ENCODE measurements at places on chromosomes 5 and 9. TPM values are rescaled to one million over a fixed set of nuclear protein-coding genes. Genes with fewer than 3 reads are reported as not detected.

The C5orf58 gene
- polyA plus RNA-seq = not detected

The SLC6A3 gene
- polyA plus RNA-seq = not detected

The CDKN2A gene
- 65.3 TPM for polyA plus RNA-seq

The GOLGA2 gene
- polyA plus RNA-seq = 31.9 TPM

The PFN3 gene
- not detected for polyA plus RNA-seq

The NIPAL4 gene
- polyA plus RNA-seq = 12.6 TPM

The LRRC19 gene
- not detected for polyA plus RNA-seq

The ANKRD18B gene
- 16.9 TPM for polyA plus RNA-seq

The C9orf72 gene
- polyA plus RNA-seq = 2.5 TPM

The KIF24 gene
- polyA plus RNA-seq = 1.5 TPM

The CMBL gene
- 12.6 TPM for polyA plus RNA-seq

The ASS1 gene
- 165 TPM for polyA plus RNA-seq

The PCDH12 gene
- polyA plus RNA-seq = 0.01 TPM

The AFAP1L1 gene
- polyA plus RNA-seq = 4.6 TPM

The AK3 gene
- 37.6 TPM for polyA plus RNA-seq

The ERAP2 gene
- 41.0 TPM for polyA plus RNA-seq

The SNCAIP gene
- polyA plus RNA-seq = not detected

The UBE2QL1 gene
- not detected for polyA plus RNA-seq

The FCN1 gene
- polyA plus RNA-seq = not detected

The PLAC8L1 gene
- polyA plus RNA-seq = not detected

The FGF1 gene
- polyA plus RNA-seq = 1.8 TPM

The FBXW11 gene
- polyA plus RNA-seq = 36.5 TPM

The SCGB3A2 gene
- polyA plus RNA-seq = not detected

The FBP2 gene
- not detected for polyA plus RNA-seq

The DIMT1 gene
- 49.5 TPM for polyA plus RNA-seq

The ZNF367 gene
- polyA plus RNA-seq = 2.0 TPM

The CDC25C gene
- polyA plus RNA-seq = 4.7 TPM

The PDE6A gene
- 0.05 TPM for polyA plus RNA-seq

The SERF1A gene
- polyA plus RNA-seq = 4.1 TPM

The ZNF879 gene
- polyA plus RNA-seq = 1.8 TPM

The PDLIM4 gene
- polyA plus RNA-seq = 79.3 TPM

The FAM151B gene
- 0.80 TPM for polyA plus RNA-seq

The HSPB3 gene
- polyA plus RNA-seq = 0.08 TPM

The QRFP gene
- not detected for polyA plus RNA-seq
